ENCODE measurements at places on chromosomes 2 and 18. TPM values are rescaled to one million over a fixed set of nuclear protein-coding genes. Genes with fewer than 3 reads are reported as not detected.

DNA sequence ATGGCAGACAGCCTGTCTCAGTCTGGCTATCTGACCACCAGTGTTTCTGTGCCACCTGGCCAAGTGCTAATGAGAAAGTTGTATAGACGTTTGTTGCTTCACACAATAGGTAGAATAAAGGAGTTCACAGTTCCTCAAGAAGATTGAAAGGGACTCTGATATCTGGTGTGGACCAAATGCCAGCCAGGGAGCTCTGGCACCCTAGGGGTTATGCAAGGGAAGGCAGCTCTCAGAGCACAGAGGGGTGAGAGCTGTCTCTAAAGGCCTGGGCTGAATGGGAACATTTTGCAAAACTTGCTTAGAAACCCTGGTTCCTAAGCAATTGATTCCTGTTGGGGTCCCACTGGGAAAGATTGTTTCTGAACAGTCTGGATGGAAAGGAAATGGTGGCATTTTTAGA is 553.8 kb downstream of the EPHA4 start:
- no peak for DNase-seq

DNA sequence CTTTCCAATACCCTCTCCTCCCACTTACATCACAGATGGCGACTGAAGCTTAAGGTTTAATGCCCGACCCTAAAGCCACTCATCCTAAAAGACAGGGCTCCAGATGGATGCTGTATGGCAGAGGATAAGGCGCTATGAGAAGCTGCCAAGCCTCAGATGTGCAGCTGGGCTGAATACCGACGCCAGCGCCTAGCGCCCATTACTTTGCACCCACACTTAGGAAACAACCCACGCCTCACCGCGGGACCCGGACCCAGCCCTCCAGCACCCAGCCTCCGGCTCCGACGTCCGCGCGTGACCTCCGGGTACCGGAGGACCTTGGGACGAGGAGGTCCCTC is 335 bp downstream of the TRAK2 start:
- no peak for DNase-seq

- no peak for DNase-seq
Observed at GRCh38 chr2:65231892-65232477, 4.4 kb downstream of the ACTR2 start.

Gene TEKT4
- total RNA-seq, result not detected

Gene PELI1
- 7.0 TPM for total RNA-seq

Measured in SJSA1 (cell line).